NCI-H2171 (cell line): ENCODE measurements at places on chromosomes 1 and 21.

GRCh38 chr21:29822064-29822463 lies 117.7 kb downstream of the GRIK1 start:
- no peak for DNase-seq

- DNase-seq, result peak; percentile 48
Measured at GRCh38 chr1:36464605-36465393, 615 bp upstream of the MRPS15 start.

DNA sequence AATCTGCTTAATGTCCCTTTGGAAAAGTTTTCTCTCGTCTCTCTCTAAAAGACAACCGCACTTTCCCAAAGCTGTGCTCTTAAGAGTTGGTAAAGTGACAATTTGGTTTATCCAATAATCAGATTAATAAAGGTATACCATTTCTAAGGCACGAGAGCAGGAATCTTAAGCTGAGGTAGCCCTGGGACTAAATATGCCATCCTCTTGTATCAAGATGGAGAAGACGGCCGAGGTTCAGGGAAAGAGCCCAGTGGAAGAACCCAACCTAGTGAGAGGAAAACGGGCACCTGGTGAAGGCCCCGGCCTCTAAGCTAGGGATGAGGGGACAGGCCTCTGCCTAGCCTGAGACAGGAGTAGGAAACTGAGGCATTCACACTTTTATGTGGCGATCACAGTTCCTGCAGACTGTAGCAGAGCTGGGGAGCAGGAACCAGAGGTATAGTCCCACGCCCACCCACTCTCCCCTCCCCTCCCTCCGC lies 334 bp upstream of the SARS1 start:
- DNase-seq, result no peak

DNA sequence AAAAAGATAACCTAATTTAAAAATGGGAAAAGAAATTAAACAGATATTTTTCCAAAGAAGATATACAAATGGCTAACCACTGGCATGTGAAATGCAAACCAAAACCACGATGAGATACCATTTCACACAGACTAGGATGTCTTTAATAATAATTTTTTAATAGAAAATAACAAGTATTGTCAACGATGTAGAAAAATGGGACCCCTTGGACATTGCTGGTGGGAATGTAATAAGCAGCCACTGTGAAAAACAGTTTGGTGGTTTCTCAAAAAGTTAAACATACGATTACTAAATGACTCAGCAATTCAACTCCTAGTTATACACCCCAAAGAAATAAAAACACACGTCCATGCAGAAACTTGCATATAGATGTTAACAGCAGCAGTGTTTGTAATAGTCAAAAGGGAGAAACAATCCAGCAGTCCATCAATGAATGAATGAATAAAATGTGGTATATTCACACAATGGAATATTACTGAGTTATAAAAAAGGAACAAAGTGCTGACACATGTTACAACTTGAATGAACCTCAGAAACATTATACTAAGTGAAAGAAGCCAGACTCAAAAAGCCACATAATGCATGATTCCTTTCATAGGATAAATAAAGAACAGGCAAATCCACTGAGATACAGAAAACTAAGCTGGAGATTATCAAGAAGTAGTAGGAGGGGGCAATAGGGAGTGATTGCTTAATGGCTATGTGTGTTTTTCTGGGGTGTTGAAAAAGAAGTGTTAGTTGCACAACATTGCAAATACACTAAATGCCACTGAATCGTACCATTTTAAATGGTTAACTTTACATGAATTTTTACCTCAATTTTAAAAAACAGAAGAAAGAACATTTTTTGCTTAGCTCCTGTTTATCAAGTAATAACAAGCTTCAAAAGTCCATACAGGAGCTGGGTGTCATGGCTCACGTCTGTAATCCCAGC lies 4.1 kb downstream of the PPT1 start:
- no peak for DNase-seq

DNA sequence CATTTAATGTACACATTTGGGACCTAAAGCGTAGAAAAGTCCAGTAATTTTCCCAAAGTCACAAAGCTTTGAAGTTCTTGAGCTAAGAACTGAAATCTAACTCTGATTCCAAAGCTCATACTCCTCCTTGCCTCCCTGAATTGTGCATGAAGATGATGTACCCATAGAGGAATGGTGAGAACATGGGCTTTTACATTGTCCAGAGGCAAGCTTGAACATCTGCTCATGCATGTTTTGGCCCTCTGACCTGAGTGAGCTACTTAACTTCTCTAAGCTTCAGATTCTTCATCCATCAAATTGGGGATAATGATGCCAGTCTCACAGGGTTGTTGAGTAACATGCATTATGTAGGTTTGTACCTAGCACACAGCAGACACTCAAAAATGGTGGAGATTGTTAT lies 258.4 kb upstream of the HOOK1 start:
- DNase-seq, result no peak

DNA sequence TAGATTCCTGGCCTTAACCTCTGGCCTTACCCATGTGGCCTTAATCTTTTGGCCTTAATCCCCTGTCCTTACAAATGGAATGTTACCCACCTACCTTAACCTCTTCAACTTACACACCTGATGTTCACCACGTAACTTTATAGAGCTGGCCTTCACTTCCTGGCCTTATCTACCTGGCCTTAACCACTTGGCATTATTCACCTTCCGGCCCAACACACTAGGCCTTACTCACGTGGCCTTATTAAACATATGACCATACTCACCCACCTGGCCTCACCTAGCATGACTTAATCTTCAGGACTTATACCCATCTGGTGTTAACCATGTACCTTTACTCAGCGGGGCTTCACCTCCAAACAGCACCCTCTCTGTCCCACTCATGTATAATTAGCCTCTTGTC lies 41.7 kb downstream of the EXOC8 start:
- DNase-seq, result no peak

DNA sequence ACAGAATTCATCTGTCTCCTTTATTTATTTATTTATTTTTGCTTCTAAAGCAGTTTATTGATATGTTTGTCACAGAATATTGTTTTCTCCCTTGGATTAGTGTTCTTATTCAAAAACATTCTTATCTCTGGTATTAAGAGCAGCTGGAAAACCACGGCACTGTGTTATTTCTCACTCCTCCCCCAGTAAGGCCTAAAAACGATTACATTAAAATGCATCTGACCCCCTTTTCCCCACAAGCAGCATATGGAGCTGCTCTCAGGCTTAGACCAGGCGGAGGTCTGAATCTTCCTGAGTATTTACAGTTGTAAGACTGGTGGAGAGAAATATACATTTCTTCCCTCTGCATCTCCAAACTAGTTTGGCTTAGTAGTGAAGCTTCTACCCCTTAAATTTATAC lies 86.8 kb downstream of the HLX start:
- no peak for DNase-seq

- DNase-seq, result no peak
Measured at GRCh38 chr1:245463392-245464165, 308.8 kb downstream of the KIF26B start.

DNA sequence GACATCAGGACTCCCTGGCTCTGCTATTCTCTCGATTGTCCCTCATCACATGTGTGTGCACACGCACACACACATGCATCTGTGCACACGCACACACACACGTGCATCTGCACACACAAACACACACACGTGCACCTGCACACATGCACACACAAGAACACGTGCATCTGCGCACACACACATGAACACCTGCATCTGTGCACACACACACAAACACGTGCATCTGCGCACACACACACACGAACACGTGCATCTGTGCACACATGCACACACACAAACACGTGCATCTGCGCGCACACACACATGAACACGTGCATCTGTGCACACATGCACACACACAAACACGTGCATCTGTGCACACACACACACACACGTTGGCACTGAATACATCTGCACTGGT lies 14.7 kb downstream of the S100A7A start:
- no peak for DNase-seq

DNA sequence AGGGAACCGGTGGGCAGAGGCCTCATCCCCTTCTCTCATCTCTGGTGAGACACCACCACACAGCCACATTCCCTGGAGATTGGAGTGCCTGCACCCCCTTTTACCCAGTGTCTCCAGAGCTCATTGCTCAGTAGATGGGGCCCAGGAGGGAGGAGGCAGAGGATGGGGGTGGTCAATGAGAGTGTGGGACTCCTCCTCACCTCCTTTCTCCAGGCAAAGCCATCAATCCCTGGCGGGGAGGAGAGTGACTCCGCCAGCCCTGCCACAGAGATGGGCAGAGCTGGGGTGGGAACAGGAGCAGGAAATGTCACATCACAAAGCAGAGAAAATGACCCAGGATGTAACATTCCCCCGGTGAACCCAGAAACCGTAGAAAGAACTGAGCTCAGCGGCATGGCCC lies 117.2 kb downstream of the MATN1 start:
- DNase-seq, result no peak
